ENCODE measurements at places on chromosomes 5 and 9. TPM values are rescaled to one million over a fixed set of nuclear protein-coding genes. Genes with fewer than 3 reads are reported as not detected.

DNA sequence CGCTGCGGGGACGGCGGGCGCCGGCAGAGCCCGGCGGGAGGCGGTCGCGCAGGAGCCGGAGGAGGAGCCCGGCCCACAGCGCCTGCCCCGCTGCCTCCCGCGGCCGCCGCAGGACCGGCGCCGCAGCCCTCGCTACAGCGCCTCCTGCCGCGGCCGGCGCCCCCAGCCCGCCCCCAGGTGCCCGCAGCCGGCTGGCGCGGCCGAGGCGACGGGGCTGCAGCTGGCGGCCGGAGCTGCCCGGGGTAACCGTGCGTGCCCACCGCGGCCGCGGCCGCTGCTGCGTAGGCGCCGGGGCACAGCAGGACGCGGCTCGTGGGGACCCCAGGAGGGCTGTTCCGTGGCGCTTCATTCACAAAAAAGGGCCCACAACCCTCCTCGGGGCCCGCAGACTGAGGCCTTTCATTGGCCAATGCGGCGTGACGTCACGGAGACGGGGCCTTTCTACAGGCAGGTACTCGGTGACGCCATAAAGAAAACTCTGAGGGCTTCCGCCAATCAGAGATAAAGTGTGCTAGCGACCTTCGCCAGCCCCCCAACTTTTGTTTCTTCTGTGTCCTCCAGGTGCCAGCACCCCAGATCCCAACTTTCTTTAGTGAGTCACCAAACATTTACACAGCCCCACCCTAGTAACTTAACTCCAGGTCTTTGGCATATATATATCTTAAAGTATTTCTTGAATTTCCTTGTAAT lies at the start of gene CDC14B:
Gene CDC14B, minus strand, starts transcription at position 353 of the 690 bp plus-strand sequence. CDS start 465 bp downstream, outside the sequence.
- DNase-seq: peak; percentile 90

DNA sequence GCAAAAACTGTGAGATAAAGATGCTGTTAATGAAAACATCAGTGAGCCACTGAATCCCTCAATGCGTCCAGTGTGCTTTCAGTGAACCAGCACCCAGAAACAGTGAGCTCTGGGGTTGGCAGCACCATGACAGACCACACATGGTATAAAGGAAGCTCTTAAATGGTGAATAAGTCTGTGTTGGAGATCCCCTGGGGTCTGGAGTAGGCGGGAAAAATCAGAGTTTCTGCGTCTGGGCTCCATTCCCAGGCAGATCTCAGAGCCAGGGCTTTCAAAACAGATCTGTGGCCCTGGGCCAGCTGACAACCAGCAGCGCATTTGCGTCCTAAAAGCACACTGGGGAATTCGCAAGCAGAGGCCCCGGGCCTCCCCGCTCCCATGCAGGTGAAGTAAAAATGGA lies 233.5 kb downstream of the FRMD3 start:
- peak; percentile 95 for DNase-seq

GRCh38 chr9:120845255-120845654 lies 2.5 kb upstream of the PSMD5 start:
- DNase-seq: no peak

- no peak for DNase-seq
Measured at GRCh38 chr5:36630201-36631145, 24.1 kb downstream of the SLC1A3 start.

DNA sequence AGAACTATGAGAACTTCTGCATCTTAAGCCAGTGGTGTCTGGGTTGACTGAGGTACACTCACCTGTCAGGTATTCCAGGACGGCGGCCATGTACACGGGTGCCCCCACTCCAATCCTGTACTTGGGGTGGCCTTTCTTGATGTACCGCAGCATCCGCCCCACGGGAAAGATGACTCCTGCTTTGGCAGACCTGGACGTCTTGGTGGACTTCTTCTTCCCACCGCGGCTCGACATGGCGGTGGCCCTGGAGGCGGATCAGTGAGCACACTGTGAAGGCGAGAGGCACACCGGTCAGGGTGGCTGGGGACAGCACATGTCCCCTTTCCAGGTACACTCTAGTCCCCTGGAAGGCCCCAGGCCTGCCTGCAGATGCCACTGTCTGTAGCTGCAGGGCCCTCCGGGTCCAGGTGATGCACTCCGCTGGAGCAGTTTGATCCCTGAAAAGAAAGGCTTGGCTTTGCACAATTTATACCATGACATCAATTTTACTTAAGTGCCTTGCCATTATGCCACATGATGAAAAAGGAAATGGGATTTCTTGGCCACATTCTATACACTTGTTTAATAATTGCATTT lies 10.1 kb downstream of the MACROH2A1 start:
- DNase-seq: no peak

- no peak for DNase-seq
Measured at GRCh38 chr9:135016037-135016640, 71.3 kb upstream of the OLFM1 start.

DNA sequence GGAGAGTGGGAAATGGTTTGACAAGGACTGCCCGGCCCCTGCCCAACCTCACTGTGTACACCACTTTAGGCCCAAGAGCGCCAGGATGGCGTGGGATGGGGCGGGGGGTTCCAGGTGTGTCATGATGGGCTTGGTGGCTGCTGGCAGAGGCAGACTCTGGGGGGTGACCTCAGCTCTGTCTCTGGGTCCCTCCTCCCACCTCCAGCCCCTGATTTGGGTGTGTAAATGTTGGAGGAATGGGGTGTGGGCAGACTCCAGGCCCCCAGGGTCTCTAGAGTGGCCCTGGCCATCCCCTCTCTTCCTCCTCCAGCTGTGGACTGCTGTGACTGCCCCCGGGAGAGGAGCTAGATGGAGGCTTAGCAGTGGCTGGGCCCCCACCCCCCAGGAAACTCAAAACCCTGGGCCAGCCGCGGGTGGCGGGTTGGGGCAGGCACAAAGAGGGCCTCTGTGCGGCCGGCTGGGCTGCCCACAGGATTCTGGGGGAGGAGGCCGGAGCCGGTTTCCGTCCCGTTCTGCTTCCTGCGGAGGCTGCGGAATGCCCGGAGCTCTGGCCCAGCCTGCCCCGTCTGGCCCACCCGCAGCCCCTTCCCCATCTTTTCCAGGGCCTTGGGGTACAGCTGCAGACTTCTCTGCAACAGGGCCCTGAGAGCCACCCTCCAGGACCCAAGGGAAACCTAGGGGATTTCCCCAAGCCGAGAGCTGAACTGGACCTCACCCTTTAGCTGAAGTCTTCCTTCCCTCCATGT lies 23.1 kb downstream of the CXXC5 start:
- peak; percentile 57 for DNase-seq

- no peak for DNase-seq
Measured at GRCh38 chr9:90019626-90020025, 414.8 kb downstream of the GADD45G start.

Gene ARHGEF37
- total RNA-seq: 3.9 TPM

Gene EQTN
- 0.13 TPM for total RNA-seq

Gene SGCD
- 86.6 TPM for total RNA-seq

Gene HSPB3
- total RNA-seq: 207 TPM

Gene PTPN3
- total RNA-seq: 3.1 TPM

Gene TNFSF8
- total RNA-seq: 0.49 TPM
